CD4-positive, alpha-beta T cell treated with Interleukin-15 for 4 hours (primary cell): ENCODE measurements at places on chromosomes 2 and 18.

DNA sequence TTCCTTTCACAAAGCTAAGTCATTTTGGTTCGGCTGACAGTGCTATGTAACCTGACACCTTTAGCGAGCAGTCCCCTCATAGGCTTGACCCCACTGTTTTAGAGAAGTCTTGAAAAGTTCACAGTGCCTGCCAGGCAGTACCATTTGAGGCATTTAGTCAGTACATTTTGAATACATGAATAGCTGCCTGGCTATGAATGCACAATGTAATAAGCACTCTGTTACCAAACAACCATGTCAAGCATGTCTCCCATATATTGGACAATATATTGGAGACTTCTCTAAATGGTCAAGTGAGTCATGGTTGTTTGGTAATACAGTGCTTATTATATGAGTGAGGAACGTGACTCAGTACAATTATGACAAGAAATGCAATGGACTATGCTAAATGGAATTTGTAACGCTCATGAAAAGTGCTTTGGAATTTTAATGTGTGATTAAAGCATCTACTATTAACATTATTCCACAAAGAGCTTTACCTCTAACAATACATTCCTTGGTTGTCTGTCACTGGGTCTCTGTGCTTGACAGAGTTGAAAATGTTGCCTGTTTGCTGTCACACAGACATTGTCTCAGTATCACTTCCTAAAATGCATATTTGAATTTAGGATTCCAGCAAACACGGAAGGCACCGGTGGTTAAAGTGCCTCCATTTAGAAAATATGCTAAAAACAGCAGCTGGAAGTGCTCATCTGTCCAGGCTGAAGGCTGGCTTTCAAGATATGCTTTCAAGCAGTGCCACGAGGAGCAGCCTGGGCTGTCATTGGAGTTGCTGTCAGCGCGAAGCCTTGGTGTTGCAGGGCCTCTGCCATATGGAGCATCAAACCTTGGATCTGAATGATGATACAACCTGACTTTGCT is 458.6 kb downstream of the FBXO15 start:
- no peak for DNase-seq

- DNase-seq = no peak
These were observed 12.3 kb downstream of the KLF7 start for GRCh38 chr2:207153266-207153975.

GRCh38 chr2:193963472-193964119 is 1693.4 kb upstream of the SLC39A10 start:
- DNase-seq = no peak

- no peak for DNase-seq
These were observed 198.7 kb downstream of the MEIS1 start for GRCh38 chr2:66633631-66634030.

GRCh38 chr18:74281011-74281979 is 10.5 kb downstream of the CYB5A start:
- no peak for DNase-seq

DNA sequence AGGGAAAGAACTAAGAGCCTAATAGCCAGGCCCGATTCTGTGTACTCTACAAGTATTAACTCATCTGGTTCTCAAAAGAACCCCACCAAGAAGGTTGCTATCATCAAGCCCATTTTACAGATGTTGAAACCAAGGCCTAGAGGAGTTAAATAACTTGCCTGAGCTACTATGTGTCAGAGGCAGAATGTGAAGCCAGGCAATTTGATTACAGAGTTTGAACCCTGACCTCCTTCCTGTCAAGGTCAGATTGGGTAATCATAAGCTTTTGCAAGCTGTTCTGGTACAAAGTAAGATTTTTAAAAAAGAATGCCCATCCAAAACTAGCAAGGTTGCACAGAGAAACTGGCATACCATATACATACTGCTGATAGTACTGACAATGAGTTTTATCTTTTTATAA is 227.1 kb downstream of the HAUS1 start:
- no peak for DNase-seq

GRCh38 chr2:176471949-176472348 is 202.7 kb downstream of the MTX2 start:
- DNase-seq = no peak

DNA sequence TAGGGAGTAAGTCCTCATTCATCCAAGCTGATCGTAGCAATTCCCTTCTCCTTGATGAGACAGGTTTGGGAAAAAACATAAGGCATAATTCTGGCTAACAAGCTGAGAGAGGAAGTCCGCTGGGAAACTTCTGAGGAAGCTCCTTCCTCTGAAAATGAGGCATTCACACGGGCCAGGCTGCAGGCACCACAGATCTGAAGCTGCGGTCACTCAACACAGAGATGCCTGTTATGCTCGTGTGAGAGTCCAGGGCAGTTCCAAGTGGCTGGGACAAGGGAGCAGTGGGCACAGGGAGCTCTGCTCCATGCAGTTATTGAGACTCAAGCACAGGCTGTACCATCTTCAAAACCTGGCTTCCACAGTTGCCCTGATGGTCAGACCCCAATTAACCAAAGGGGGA is 200.9 kb upstream of the ID2 start:
- DNase-seq = no peak

DNA sequence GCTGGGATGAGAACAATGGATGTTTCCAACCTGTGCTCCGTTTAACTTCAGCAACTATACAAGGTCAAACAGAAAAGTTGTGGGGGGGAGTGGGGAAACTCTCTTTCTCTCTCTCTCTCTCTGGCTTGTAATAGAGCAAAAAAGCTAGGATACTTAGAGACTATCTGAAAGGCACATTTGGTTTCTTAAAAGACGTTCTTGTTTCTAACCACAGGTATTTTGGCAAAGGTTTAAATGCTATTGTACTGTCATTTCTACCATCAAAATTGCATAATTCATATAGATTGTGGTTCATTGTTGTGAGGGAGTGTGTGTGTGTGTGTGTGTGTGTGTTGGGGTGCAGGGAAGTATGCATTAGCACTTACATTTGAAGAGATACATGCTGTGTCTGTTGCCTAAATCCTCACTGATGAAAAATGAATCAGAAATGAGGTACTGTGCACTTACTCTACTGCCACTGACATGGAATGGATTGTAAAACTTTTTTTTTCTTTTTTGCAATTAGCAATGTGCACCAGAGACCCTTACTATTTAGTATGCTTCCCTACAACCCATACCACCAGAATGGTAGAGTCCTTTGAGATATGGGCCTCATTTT is 841.0 kb upstream of the PIK3C3 start:
- no peak for DNase-seq

GRCh38 chr2:127853671-127854070 is 4.3 kb downstream of the POLR2D start:
- DNase-seq = no peak

GRCh38 chr18:70292628-70293027 is 3.8 kb downstream of the SOCS6 start:
- no peak for DNase-seq

- DNase-seq = no peak
These were observed 10.9 kb downstream of the OSBPL1A start for GRCh38 chr18:24386681-24387080.

GRCh38 chr18:55579501-55580270 is 8.3 kb downstream of the TCF4 start:
- DNase-seq = no peak

- DNase-seq = no peak
These were observed 17.7 kb upstream of the GALNT3 start for GRCh38 chr2:165811592-165812370.

- peak; percentile 61 for DNase-seq
These were observed 106.7 kb upstream of the NABP1 start for GRCh38 chr2:191571163-191571769.

DNA sequence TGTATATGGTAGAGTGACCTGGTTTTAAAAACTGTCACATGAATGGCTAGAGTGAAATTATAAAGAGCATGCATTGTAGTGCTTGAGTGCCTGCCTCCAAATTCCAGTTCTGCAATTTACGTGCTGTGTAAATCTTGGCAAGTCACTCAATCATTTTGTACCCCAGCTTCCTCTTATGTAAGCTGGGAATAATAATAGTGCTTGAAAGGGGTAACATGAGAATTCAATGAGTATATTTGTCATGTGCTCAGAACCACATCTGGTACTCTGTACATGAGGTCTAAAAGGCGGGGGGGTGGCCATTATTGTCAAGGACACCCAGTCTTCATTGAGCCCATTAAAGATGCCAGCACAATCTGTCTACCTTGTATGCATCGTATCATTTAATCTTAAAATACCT is 214.8 kb downstream of the MC4R start:
- no peak for DNase-seq

DNA sequence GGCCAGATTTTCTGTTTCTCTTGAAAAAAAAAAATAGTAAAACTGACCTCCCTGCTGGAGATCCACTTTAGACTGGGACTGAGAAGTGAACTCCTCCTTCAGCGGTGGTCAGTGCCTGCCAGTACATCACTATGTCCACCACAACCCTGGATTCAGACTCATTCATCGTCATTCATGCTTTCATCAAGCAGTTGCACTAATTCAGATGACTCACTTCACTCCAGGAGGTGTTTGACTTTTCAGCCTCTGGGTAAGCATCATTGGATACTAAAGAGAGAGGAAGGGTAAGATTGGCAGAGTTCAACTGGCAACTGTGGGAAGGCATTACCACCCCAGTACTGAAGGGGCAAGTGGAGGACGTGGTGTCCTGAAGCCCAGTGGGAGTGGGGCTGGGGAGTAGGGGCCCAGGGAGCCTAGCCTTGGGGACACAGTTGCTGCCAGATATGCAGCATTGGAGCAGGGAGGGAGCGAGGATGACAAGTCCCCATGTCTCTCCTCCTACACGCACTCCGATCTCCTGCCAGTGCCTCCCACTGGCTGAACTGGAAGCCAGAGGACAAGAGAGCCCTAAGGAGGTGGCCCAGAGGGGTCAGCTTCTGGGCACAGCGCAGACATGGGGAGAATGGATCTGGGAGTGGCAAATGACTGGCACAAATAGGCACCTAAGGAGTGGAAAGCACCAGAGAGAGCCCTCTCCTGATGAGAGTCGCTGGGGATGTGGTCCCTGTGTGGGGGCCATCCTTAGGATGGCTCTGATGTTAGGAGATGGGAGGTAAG is 111.1 kb downstream of the TGFA start:
- DNase-seq = no peak

- no peak for DNase-seq
These were observed 186.2 kb downstream of the DYM start for GRCh38 chr18:49274188-49274714.

- DNase-seq = no peak
These were observed 17.0 kb upstream of the LINC00305 start for GRCh38 chr18:64165906-64166305.

DNA sequence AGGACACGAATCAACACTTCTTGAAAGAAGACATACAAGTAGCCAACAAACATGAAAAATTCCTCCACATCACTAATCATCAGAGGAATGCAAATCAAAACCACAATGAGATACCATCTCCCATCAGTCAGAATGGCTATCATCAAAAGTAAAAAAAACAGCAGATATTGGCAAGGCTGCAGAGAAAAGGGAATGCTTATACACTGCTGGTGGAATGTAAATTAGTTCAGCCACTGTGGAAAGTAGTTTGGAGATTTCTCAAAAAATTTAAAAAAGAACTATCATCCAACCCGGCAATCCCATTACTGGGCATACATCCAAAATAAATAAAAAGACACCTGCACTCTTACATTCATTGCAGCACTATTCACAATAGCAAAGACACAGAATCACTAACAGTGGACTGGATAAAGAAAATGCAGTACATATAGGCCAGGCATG is 78.7 kb downstream of the GRB14 start:
- DNase-seq = no peak

- no peak for DNase-seq
These were observed 520.6 kb downstream of the STK39 start for GRCh38 chr2:167726788-167727187.

DNA sequence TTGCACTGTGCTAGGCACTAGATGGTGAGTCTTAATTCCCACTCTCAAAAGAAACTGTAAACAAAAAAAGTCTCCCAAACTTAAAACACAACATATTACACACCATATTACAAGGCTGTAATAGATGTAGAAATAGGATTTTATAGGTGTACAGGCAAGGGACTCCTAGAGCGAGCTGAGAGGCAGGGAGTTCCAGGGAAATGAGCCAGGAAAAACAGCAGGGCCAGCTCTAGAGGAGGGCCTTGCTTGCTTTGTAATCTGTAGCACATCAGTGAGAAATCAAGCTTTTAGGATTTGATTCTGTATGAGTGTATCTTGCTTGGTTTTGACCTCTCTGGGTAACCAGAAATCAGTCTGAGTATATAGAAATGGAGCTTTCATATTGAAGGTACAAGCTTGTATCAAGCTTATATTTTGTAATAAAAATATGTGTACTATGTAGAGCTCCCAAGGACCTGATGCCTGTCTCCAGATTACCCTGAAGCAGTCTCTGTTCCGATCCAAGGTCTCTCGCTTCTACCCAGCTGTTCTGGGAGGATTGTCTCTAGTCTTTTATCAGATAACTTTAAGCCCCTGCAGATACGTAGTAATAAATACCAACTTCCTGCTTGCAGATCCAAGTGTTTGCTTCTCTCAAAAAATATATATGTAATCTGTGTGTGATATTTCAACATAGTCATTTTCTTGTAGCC is 73.0 kb downstream of the MYO1B start:
- no peak for DNase-seq

- DNase-seq = no peak
These were observed 40.4 kb upstream of the MAL start for GRCh38 chr2:94984964-94985575.
